ENCODE measurements at places on chromosomes 5 and 9.
A peak's percentile ranks its signal among the peaks of the same experiment; 100 is the strongest.

- DNase-seq, result no peak
Observed at GRCh38 chr5:78328585-78329173, 31.7 kb upstream of the SCAMP1 start.

DNA sequence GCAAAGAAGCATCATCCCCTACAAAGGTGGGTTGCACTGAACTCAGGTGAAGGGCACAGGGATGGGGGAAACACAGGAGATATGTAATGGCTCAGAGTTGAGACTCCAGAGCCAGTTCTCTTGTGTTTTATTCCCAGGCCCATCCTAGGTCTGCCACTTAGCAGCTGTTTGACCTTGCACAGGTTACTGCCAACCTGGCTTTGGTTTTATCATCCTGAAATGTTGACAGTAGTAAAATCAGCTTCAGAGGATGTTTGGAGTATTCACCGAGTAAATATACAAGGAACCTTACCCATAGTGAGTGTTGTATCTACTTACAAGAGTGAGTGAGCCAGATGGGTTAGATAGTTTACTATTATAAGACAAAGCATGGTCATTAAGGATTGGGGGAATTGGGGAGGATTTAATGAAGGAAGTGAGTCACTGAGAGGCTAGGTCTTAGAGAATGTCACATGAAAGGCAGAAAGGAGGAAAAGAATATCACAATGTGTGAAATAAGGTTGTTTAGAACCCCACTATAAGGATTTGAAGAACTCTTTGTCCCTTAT, 141.3 kb downstream of the MAN2A1 start:
- no peak for DNase-seq

GRCh38 chr5:148398698-148399121, 15.0 kb downstream of the FBXO38 start:
- no peak for DNase-seq

- no peak for DNase-seq
Observed at GRCh38 chr9:111158363-111158762, 120.1 kb upstream of the LPAR1 start.

GRCh38 chr9:137077010-137077747, at the start of gene UAP1L1:
UAP1L1 (plus strand) TSS chr9:137077517; CDS start chr9:137077533, 16 bp downstream.
- no peak for DNase-seq

DNA sequence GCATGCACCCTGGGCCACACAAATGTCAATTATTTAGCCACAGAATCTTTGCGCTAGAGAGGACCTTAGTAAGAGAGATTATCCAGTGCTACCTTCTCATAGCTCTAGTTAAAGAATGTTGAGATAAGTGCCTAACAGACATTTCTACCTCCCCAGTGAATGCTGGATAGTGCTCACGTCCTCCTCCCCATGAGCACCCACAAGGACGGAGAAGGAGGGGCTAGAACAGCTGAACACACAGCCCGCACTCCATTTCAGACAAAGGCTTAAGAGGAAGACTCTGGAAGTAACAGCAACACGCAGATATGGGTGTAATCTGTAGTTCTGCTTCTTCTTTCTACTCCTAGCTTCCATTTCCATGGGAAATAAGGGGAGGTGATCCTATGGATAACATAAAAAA, 120.5 kb downstream of the FEM1C start:
- DNase-seq, result no peak

DNA sequence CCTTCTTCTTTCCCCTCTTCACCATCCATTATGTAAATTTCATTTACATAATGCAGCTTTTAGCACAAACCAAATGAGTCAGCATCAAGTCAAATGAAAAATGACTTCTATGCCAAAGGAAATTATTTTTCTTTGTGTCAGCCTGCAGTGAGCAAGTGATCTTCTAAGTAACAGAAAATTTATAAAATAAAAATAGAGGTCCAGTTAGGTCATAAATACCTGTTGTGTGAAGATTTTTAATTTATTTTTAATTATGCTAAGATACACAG, 16.7 kb upstream of the THG1L start:
- DNase-seq, result no peak

GRCh38 chr5:123720955-123721354, 209.0 kb downstream of the CSNK1G3 start:
- no peak for DNase-seq

DNA sequence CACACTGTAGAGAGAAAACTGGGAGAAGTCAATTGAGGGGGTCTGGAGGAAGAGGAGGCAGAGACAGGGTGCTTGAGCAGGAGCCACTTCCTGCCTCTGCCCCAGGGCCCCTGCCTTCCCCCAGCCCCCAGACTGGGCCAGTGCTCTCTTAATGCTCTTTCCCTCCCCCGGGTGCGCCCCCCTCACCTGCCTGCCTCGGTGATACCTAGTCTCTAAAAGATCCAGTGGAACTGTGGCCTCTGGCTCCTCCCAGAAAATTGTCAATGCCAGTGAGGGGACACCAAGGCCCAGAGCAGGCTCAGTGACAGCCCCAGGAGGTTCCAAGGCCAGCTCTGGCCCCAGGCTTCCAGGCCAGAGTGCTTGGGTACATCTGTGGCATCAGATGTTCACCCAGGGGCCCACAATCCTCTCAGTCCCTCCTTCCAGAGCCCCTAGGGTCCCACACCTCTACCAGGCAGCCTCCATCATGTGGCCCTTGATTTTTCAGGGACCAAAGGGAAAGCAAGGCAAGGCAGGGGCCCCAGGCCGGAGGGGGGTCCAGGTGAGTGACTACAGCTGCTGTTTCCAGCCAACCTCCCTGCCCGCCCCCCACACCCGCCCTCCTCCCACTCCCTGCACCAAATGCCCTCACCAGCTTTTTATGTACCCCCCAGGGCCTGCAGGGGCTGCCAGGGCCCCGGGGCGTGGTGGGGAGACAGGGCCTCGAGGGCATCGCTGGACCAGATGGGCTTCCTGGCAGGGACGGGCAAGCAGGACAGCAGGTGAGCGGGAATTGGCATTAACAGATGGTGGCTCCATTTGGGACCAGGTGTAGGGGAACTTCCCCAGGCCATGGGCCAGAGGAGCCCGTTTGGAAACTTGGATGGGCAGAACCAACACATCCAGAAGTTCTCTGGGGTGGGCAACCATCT, 33.1 kb upstream of the ORM1 start:
- no peak for DNase-seq

DNA sequence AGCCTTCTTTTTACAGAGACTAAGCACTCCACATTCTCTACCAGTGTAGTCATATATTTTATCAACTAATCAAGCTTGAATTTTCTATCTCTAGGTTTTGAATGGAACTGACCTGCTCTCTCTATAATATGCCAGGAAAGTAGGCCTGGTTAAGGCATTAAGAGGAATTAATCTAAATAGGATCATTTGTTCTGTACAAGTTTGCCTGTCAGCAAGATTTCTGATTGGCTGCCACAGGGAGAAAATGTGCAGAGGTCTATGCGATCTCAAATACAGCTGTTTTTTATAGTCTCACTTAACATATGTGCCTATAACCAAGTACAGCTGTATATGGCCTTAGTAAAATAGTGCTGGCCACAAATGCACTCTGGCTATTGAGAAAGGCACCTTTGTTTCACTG, 418.8 kb downstream of the KDM4C start:
- DNase-seq, result no peak

- DNase-seq, result no peak
Observed at GRCh38 chr5:157978061-157978460, 119.1 kb upstream of the CLINT1 start.

- peak; percentile 42 for DNase-seq
Observed at GRCh38 chr9:125631391-125632085, 75.5 kb downstream of the MAPKAP1 start.

GRCh38 chr9:108017671-108018070, 528.1 kb upstream of the KLF4 start:
- no peak for DNase-seq

GRCh38 chr9:1775230-1775629, 239.9 kb upstream of the SMARCA2 start:
- DNase-seq, result no peak

- DNase-seq, result no peak
Observed at GRCh38 chr5:150058480-150059126, 27.8 kb downstream of the CSF1R start.

- DNase-seq, result no peak
Observed at GRCh38 chr5:95709967-95710650, 21.0 kb upstream of the RHOBTB3 start.

- no peak for DNase-seq
Observed at GRCh38 chr9:94809778-94810177, 83.3 kb downstream of the AOPEP start.

DNA sequence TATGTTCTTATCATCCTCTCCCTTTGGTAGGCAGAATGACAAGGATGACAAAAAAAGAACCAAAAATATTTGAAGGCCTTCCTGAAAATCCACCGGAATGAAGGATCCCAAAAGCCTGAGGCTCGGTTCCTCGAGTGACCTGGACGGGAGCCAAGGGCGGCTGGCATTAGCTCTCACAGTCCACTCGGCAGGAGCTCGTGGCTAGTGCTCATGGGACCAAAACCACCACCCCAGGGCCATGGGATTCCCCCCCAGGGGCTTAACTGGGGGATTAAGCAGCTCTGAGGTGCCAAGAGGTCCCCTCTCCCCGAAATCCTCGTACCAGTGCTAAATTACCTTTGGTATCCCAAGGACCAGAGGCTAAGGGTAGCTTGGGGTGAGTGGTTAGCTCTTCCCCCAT, 586 bp upstream of the PDZD2 start:
- DNase-seq, result no peak

DNA sequence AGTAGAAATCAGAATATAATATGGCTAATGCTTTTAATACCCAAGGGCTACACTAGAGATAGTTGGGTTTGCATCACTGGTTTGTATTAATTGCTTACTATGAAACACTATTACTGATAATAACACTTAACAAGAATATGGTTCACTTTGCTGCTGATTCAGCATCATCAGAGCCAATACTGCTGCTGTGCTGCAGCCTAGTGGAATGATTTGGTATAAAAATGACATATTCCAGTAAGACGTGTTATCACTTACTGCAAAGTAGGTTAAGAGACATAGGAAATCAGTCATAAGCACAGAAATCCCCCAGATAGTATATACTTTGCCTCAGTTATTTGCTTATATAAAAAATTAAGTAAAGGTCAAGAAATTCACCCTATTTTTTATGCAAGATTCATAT, 2.8 kb downstream of the CDH10 start:
- no peak for DNase-seq

GRCh38 chr5:4191703-4192102, 596.1 kb downstream of the IRX1 start:
- DNase-seq, result no peak

DNA sequence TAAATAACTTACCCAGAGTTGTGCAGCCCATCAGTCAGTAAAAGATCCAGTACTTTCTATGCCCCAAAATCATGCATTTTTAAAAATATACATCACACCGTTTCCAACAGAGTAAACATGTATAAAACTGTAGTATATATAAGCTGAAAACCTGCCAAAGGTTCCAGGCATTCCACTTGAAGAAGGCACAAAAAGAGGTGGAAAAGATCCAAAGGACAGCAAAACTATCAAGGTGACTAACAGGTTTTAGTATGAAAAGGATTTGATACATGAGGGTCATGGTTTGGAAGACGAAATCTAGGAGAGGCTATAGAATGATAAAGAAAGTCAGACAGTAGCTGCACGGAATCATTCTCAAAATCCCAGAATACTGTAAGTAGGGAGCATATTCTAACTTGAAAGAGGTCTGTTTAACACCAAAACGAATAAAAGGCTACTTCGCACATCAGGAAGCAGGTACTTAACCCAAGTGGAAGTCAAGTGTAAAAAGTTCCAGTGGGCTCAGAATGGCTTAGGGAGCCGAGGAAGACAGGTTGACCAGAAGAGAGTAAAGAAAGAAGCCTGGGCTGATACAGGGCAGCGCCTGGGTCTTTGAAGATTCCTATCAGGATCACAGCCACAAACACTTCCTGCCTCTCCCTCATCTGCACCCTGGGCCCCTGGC, 207.2 kb downstream of the ADAMTS12 start:
- DNase-seq, result no peak

GRCh38 chr5:8418049-8418426, 549.1 kb downstream of the MTRR start:
- no peak for DNase-seq

DNA sequence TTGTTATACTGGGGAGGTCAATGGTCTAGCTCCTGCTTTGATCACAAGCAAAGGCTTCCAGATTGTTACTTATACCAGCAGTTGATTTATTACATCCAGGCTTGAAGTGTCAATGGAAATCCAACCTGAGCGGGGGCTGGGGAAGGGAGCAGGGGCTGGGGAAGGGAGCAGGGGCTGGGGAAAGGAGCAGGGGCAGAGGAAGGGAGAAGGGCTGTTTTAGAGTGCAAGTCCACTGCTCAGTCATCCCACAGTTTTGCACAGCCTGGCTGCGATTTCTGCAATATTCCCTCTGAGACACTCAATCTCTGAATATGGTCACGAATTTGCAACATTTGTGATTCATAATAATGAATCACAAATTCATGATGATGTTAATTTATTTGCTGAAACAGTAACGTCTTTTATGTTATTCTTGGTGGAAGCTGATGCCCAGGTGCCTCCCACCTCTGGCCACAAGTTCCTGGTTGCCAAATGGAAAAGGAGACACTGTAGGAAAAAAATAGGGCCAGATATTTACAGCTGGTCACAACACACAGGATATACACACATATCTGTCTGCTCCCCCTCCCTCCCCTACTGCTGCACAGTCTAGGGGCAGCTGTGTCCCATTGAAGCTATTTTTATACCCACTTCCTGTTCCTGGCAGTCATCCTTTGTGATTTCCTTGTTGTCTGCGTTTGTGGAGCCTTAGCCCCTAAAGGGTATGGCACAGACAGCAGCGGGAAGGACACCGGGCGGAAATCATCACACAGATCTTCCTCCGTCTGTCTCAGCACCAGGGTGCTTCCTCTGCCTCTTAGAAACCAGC, 325.1 kb downstream of the GADD45G start:
- DNase-seq, result peak; percentile 64

GRCh38 chr5:14591548-14591947, 10.0 kb downstream of the OTULINL start:
- DNase-seq, result no peak

GRCh38 chr9:87334366-87334765, 163.3 kb upstream of the DAPK1 start:
- DNase-seq, result no peak

GRCh38 chr5:131488463-131488862, 146.6 kb downstream of the RAPGEF6 start:
- DNase-seq, result no peak

GRCh38 chr5:56530626-56531138, 284.7 kb upstream of the MAP3K1 start:
- DNase-seq, result no peak

Measured in left kidney (tissue), 8 donors.